ENCODE measurements at places on chromosomes 1 and 21. TPM values are rescaled to one million over a fixed set of nuclear protein-coding genes. Genes with fewer than 3 reads are reported as not detected.

Gene C1orf210
- polyA plus RNA-seq = not detected

Gene SH2D5
- polyA plus RNA-seq = 4.9 TPM

Gene NR0B2
- polyA plus RNA-seq = not detected

Gene PEF1
- 71.8 TPM for polyA plus RNA-seq

Gene CD5L
- polyA plus RNA-seq = not detected

- DNase-seq = no peak
Observed at GRCh38 chr1:43602990-43603389, 47.0 kb upstream of the KDM4A start.

DNA sequence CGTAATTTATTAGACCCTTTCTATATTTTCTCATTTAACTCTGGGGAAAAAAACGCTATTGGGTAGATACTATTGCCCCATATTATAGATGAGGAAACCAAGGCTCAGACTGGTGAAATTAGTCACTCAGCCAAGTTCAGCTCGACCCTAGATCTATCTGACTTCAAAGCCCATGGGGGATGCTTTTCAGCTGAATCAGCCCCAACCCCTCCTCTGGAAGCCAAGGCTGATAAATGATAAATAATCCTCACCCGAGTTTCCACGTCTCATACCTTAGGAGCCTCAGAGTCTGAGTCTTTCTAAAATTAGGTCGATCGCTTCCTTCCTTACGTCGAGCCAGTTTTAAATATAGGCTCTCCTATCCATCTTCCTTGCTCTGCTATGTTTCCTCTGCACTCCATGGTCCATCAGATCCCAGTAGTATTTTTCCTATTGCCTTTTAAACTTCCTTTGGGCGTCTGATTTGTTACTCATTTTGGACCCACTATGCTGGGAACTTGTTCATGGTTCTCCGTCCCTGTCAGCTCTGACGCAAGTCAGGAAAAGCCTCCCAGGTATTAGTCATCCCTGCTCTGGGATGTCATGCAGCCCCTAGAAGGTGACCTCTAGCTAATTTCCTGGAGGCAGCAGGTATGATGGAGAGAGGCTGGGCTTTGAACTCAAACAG is 122.8 kb downstream of the PLPP3 start:
- DNase-seq = no peak

- no peak for DNase-seq
Observed at GRCh38 chr1:109914587-109915240, 4.1 kb downstream of the CSF1 start.

- DNase-seq = no peak
Observed at GRCh38 chr1:40270152-40270834, 12.3 kb downstream of the ZMPSTE24 start.

GRCh38 chr1:89405275-89405929 is 41.5 kb downstream of the GBP6 start:
- no peak for DNase-seq
